Urinary bladder (tissue), 4 donors: ENCODE measurements at places on chromosomes 3 and 15. TPM values are rescaled to one million over a fixed set of nuclear protein-coding genes. Genes with fewer than 3 reads are reported as not detected.

CCR3 gene
- total RNA-seq, result not detected

GPR156 gene
- 2.0 TPM for total RNA-seq

CSK gene
- 17.8 TPM for total RNA-seq

KLHL18 gene
- 13.1 TPM for total RNA-seq

STX19 gene
- 0.48 TPM for total RNA-seq

GREM1 gene
- total RNA-seq, result 8.7 TPM

PATL2 gene
- total RNA-seq, result 1.7 TPM

IMPG2 gene
- 2.3 TPM for total RNA-seq

LRRC31 gene
- not detected for total RNA-seq

TEX55 gene
- not detected for total RNA-seq

BAHD1 gene
- total RNA-seq, result 7.9 TPM

TERB2 gene
- total RNA-seq, result not detected

ARGFX gene
- total RNA-seq, result not detected

SAMD7 gene
- total RNA-seq, result not detected

ZBBX gene
- total RNA-seq, result not detected

SUCNR1 gene
- total RNA-seq, result 0.48 TPM

THAP10 gene
- 5.0 TPM for total RNA-seq

SNTN gene
- total RNA-seq, result not detected

PTH1R gene
- 11.5 TPM for total RNA-seq

DNAH12 gene
- 0.37 TPM for total RNA-seq

CAPN3 gene
- total RNA-seq, result 8.6 TPM

WDR93 gene
- not detected for total RNA-seq
